ENCODE measurements at places on chromosomes 6 and 20. TPM values are rescaled to one million over a fixed set of nuclear protein-coding genes. Genes with fewer than 3 reads are reported as not detected.

DNA sequence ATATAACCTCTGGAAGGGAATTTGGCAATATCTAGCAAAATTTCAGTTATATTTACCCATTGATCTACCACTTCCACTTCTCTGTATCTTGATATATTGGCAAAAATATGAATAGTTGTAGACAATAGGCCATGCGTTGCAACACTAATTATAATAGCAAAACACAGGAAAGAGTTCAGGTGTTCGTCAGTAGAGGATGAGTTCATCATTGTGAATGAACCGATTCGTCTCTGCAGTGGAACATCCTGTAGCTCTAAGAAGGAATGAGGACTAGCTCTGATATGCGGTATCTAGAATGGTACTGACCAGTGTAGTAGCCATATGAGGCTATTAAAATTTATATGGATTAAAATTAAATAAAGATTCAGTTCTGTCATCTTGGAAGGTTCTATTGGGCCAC, 8.3 kb downstream of the FAM83D start:
- DNase-seq = no peak

DNA sequence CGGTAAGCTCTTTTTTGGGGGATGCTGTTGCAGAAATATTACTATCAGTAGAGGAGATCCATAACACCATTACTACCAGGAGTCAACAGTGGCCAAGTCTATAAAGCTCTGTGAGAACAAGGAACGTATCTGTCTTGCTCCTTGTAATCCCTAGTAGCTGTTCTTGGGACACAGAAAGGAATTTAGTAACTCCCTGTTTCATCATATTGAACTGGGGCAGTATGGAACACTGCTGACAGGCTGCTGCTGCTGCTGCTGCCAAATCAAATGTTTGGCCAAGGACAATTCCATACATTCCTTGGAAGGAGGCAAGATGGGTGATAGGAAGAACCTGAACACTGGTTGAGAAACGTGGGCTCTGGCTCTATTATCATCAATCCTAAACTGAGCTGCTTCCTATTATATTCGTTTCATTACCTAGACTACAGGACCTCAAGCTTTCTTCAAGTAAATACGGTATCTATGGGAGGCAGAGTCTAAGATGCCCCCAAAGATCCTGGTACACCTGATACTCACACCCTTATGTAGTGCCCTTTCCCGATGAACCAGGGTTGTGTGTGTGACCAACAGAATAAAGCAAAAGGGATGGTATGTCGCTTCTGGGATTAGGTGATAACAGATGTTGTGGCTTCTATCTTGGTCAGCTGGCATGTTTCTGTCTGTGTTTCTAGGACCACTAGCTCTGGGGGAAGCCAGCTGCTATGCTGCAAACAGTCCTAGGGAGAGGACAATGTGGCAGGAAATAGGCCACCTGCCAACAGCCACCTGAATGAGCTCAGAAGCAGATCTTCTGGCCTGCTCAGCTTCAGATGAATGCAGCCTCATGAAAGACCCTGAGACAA, 39.5 kb downstream of the ELOVL5 start:
- DNase-seq = no peak

GRCh38 chr20:33880396-33880795, 69.2 kb downstream of the CHMP4B start:
- DNase-seq = no peak

Gene C6orf58
- total RNA-seq = not detected

DNA sequence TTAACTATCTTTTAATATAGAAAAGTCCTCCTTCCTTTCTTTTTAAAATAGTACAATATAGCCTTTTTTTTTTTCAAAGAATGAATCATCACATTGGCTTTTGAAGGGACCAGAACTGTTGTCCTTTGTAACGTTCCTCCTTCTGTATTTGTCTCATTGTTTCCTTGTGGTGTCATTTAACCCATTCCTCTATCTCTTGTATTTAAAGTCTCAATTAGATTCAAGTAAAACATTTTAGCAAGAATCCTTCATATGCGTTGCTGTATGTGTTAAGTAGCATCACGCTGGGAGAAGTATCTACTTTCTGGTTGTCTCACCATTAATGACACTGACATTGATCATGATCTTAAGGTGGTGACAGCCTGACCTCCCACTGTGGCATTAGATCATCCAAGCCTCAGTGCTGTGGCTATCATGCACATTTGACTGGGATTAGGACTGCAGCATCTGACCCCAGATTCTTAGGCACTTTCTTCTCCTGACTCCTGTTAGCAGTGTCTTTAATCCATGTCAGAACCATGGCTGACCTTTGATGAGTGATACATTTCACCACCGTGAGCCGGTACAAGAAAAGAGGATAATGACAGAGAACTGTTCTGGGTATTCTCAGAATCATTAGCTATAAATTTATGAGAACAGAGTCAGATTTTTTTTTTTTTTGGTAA, 67.5 kb upstream of the TFB1M start:
- no peak for DNase-seq

DNA sequence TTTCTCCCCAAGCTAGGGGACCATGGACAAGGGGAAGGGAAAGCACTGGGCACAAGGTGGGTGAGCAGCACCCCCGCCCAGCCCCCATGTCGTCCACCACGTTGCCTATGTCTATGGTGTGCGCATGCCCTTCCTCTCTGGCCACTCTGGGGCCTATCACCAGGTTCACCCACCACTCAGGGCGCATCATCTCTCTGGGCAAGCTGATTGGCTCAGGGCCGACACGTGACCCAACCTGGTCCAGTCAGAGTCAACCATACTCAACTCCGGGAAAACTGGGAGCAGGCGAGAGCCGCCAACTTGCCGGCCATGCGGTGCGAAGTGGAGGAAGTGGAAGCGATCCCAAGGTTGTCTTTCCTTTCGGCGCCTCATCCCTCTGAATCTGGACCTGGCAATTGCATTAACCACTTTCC, 25.9 kb downstream of the ACSS1 start:
- peak; percentile 72 for DNase-seq

GRCh38 chr6:25270559-25270958, 8.6 kb upstream of the CARMIL1 start:
- DNase-seq = no peak

GRCh38 chr6:164661716-164662115, 647.7 kb downstream of the C6orf118 start:
- DNase-seq = no peak

DNA sequence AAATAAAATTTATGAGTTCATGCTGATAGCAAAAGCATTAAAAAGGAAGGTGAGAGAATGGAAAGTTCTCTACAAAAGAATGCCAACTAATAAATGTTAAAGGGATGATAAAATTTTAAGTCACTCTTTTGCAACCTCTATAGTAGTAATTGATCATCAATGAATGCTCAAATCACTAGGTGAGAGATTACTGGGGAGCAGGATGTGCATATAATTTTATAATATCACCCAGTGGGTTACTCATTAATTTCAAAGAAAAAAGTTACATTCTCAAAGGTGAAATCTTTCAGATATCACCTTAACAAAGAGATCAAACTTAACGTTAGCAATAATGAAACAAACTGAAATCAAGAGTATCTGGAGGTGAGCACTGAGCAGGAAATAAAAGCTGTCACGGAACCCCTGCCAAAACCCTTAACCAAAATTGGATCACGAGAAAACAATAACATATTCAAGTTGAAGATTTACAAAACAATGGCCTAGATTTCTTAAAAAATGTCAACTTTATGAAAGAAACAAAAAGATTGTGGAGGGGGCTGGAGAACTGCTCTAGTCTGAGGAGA, 45.5 kb upstream of the TMEM244 start:
- DNase-seq = no peak

GRCh38 chr20:35912881-35913280, 41.4 kb downstream of the SCAND1 start:
- DNase-seq = no peak

GRCh38 chr6:48423640-48424365, 312.8 kb upstream of the PTCHD4 start:
- no peak for DNase-seq

DNA sequence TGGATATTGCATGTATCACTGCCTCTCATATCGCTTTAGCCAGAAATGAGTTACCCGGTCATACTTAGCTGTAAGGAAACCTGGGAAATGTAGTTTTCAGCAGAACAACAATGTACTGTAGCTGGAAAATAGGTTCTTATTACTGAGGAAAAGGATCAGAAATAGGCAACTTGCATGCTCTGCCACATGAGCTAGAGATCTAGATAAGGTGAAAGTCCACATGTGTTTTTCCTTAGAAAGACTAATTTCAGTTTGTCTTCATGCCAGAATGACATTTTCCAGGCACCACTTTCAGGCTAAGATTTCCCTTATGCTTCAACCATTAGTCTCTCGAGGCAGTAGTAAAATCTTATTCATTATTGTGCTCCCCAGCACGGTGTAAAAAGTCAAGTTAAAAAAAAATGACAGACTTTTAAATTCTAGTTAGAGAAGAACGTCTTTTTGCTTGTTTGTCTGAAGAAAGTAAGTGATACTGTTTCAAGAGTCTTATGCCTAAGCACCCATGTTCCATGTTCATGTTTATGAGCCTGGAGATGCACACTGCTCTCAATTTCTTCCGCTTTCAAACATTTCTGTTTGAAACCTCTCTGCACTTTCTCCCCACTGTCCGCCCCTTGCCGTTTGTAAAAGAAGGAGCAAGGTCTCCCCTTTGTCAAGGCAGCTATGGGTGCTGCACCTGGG, 67.6 kb downstream of the ZNF831 start:
- DNase-seq = no peak

- DNase-seq = no peak
Measured at GRCh38 chr6:163926642-163927041, 512.1 kb downstream of the QKI start.

DNA sequence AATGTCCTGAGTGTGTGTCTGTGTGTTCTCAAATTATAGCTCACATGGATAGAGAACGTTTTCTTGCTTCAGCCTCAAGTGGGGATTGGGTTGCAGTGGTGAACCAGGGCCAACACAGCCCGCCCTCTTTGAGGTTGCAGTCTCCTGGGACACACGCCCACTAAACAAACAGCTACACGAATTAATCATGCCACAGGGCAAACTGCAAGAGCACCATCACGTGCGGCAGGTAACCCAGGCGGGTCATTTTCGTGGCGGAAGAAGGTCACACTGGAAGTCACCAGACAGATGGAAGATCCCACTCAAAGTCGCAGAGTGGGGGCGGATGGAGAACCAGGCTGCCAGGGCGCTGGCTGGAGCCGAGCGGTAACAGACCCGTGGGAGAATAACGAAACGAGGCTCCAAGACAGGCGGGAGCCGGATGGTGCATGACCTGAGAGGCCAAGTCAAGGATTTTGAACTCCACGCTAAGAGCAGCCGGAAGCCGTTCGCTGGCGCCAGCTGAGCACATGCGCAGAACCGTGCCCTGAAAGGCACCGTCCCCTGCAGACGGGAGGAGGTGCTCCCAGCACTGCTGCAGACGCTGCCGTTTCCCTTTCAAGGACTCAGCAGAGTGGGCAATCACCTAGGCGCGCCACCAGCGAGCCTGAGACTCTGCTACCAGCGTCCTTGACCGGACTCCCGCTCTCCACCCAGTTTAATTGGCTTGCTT, 10.7 kb downstream of the DLL1 start:
- DNase-seq = peak; percentile 82

DNA sequence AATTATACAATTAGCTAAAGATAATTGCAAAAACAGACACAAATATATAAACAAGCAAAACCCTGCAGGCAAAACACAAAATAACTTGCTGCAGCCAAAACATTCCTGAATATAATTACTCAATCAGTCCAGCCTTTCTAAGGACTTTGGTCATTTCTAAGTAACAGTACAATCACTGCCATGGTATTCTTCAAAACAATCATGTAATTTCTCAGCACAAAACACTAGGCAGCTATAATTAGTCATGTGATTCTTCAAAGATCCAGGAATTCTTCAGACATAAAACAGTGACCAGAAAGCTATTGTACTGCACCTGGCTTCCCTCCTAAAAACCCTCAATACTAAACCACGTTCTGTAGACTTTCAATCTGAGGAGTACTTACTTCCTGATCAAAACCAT, 881.1 kb downstream of the EPHA7 start:
- no peak for DNase-seq
